ENCODE measurements at places on chromosomes 6 and 20. TPM values are rescaled to one million over a fixed set of nuclear protein-coding genes. Genes with fewer than 3 reads are reported as not detected.

CGA gene
- total RNA-seq: 0.23 TPM

HLA-F gene
- 6.1 TPM for total RNA-seq

SLC22A3 gene
- total RNA-seq: 40.2 TPM

HSPA12B gene
- 0.25 TPM for total RNA-seq

CLPSL1 gene
- not detected for total RNA-seq

DZANK1 gene
- total RNA-seq: 2.5 TPM

ZNF165 gene
- total RNA-seq: 1.2 TPM

SOX18 gene
- 1.1 TPM for total RNA-seq

C6orf58 gene
- total RNA-seq: not detected

SNAP25 gene
- 15.4 TPM for total RNA-seq

MARCKS gene
- total RNA-seq: 19.7 TPM

GINS1 gene
- 34.6 TPM for total RNA-seq

SLC44A4 gene
- total RNA-seq: not detected

BANF2 gene
- total RNA-seq: not detected

CABLES2 gene
- total RNA-seq: 5.5 TPM

PGBD1 gene
- total RNA-seq: 5.1 TPM

CBLN4 gene
- total RNA-seq: not detected

CYP21A2 gene
- not detected for total RNA-seq

NUS1 gene
- 25.7 TPM for total RNA-seq

CCN5 gene
- total RNA-seq: 27.5 TPM

KHDC1L gene
- not detected for total RNA-seq

ENPP1 gene
- total RNA-seq: 1.3 TPM

AVP gene
- total RNA-seq: not detected

CPXM1 gene
- total RNA-seq: not detected

LTA gene
- total RNA-seq: 0.12 TPM

ARG1 gene
- not detected for total RNA-seq

SLC17A4 gene
- not detected for total RNA-seq

ARMH2 gene
- not detected for total RNA-seq

GPR6 gene
- total RNA-seq: not detected

SSR1 gene
- total RNA-seq: 70.1 TPM

CST11 gene
- not detected for total RNA-seq

SNAI1 gene
- total RNA-seq: 12.0 TPM

SLC22A23 gene
- 9.1 TPM for total RNA-seq

PNPLA1 gene
- total RNA-seq: not detected

MLIP gene
- total RNA-seq: not detected

FOXA2 gene
- 19.1 TPM for total RNA-seq

TMC2 gene
- not detected for total RNA-seq

GSTA3 gene
- total RNA-seq: not detected

EGFL8 gene
- 0.82 TPM for total RNA-seq

LY6G6C gene
- total RNA-seq: 0.23 TPM

HLA-DPB1 gene
- total RNA-seq: not detected

SEL1L2 gene
- not detected for total RNA-seq

DDX43 gene
- not detected for total RNA-seq

ULBP1 gene
- 0.75 TPM for total RNA-seq

RAB5IF gene
- 196 TPM for total RNA-seq

TMEM244 gene
- total RNA-seq: not detected

MEI4 gene
- not detected for total RNA-seq

CCN2 gene
- 155 TPM for total RNA-seq

NOTCH4 gene
- total RNA-seq: 1.1 TPM

RIPPLY2 gene
- not detected for total RNA-seq

CRISP3 gene
- total RNA-seq: not detected

TRIM15 gene
- not detected for total RNA-seq

NKAIN2 gene
- total RNA-seq: not detected

VSX1 gene
- 0.79 TPM for total RNA-seq

MMUT gene
- 6.5 TPM for total RNA-seq

PNLDC1 gene
- total RNA-seq: 0.10 TPM

MRPL14 gene
- total RNA-seq: 69.1 TPM

GRM1 gene
- total RNA-seq: not detected

ENPP4 gene
- total RNA-seq: 0.29 TPM

Data from A549 treated with Mapracorat at 1 μM for 4 hours (cell line).